LHCN-M2 (cell line): ENCODE measurements at places on chromosomes 12 and 14. TPM values are rescaled to one million over a fixed set of nuclear protein-coding genes. Genes with fewer than 3 reads are reported as not detected.

The SYNDIG1L gene
- not detected in 2 replicates for total RNA-seq

- DNase-seq: no peak
These were observed 113.8 kb downstream of the BCL11B start for GRCh38 chr14:99158150-99158549.

GRCh38 chr14:78335531-78335930, 165.4 kb downstream of the NRXN3 start:
- DNase-seq: no peak

DNA sequence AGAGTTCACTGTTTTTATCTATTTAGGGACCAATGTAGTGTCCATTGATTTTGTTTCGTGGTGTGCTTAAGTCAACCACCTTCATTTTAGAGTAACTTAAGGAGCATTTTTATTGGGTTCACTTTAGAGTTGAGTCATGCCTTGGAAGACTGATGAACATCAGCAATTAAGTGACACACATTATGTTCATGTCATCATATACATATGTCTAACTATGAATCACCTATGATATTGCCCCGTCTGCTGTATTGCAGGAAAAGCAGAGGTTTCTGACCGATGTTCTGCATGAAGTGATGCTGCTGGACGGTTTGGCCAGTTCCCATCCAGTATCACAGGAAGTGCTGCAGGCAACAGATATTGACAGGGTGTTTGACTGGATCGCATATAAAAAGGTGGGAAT, 227.1 kb downstream of the TRHDE start:
- no peak for DNase-seq

DNA sequence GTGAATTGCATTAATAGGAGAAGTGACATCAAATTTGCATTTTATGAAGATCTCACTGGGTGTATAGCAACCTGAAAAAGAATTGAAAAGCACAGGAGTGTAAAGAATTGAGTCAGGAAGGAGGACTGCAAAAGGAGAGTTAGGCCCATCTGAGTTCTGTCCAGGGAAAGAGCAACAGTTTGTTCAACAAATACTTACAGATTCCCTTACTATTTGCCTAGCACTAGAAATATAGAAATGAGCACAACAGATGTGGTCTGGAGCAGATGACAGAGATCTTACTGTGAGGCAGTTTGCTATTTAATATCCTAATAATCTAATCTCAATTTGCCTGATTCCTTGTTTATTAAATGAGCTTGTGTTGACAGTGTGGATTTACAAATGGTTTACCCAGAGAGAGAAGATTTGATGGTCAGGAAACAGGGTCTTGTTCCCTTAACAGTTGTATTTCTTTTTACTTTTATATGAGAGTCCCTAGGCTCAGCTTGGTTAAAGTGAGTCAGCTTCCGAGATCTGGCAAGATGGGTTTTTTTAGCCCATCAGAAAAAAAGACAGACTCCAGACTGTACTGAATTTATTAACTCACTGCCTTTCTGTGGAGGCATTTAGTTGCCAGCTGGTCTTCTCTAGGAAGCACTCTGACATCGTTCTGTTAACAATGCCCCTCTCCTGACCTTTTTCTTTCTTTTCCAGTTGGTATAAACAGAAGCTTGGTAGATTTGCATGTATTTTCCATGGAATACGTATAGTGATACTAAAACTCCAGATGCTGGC, 229.7 kb downstream of the TTC6 start:
- peak; percentile 72 for DNase-seq

- DNase-seq: no peak
These were observed 8.1 kb downstream of the RFLNA start for GRCh38 chr12:124302807-124303578.

- DNase-seq: peak; percentile 74
These were observed 696.1 kb upstream of the TMEM132C start for GRCh38 chr12:127570793-127571360.

The SRRM4 gene
- total RNA-seq: not detected in 2 replicates

DNA sequence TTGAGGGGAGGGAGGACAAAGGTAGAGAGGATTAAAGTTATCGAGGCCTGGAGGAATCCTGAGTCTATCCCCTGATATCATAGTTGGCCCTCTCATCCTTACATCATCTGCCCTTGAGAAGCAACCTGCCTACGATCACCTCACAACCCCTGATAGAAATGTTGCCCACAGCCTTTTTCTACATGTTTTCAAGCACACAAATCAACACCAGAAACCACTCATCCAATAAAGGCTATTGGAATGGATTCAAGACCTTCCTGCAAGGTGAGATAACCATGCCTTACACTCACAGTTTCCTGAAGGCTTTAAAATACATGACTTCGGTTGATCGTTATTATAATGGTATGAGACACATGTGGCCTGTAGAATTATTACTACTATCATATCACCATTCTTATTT, 175.7 kb upstream of the EGLN3 start:
- DNase-seq: no peak

The DYRK4 gene
- total RNA-seq: 25.2 and 30.4 TPM in 2 replicates

DNA sequence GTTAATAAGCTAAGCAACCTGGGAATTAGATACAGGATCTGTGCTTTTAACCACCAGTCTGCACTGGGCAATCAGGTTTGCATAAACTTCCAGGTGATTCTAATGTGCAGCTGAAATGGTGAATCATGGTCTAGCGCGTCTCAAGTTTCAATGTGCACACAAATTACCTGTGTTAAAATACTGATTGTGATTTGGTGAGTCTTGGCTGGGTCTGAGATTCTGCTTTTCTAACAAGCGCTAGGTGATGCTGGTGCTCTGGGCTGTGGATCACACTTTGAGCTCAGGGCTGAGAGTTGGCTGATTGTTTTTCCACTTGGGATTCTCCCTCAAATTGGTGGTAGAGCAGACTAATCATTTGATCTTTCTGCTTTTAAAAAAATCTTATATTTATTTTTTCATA, 124.8 kb downstream of the C12orf75 start:
- no peak for DNase-seq

The IL22 gene
- total RNA-seq: not detected in 2 replicates

DNA sequence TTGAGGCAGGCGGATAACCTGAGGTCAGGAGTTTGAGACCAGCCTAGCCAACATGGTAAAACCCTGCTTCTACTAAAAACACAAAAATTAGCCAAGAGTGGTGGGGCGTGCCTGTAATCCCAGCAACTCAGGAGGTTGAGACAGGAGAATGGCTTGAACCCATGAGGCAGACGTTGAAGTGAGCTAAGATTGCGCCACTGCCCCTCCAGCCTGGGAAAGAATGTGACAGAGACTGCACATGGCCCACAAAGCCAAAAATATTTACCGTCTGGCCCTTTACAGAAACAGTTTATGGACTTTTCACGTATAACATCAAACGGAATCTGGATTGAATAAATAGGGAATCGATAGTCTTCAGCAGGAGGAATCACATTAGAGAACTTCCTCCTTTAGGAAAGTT, 3.5 kb downstream of the RSRC2 start:
- peak; percentile 43 for DNase-seq

The EPS8 gene
- 162 and 193 TPM in 2 replicates for total RNA-seq

DNA sequence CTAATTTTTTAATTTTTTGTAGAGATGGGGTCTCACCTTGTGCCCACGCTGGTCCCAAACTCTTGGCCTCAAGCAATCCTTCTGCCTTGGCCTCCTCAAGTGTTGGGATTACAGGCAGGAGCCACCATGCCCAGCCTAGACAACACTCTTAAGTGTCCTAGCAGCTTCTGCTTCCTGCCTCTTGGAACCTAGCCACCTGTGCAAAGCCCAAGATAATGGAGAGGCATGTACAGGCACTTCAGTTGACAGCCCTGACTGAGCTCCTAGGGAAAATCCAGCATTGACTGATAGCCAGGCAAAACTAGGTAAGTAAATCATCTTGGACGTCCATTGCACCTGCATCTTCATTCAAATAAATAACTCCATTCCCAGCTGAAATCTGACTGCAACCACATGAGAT, 15.5 kb downstream of the COX14 start:
- no peak for DNase-seq

DNA sequence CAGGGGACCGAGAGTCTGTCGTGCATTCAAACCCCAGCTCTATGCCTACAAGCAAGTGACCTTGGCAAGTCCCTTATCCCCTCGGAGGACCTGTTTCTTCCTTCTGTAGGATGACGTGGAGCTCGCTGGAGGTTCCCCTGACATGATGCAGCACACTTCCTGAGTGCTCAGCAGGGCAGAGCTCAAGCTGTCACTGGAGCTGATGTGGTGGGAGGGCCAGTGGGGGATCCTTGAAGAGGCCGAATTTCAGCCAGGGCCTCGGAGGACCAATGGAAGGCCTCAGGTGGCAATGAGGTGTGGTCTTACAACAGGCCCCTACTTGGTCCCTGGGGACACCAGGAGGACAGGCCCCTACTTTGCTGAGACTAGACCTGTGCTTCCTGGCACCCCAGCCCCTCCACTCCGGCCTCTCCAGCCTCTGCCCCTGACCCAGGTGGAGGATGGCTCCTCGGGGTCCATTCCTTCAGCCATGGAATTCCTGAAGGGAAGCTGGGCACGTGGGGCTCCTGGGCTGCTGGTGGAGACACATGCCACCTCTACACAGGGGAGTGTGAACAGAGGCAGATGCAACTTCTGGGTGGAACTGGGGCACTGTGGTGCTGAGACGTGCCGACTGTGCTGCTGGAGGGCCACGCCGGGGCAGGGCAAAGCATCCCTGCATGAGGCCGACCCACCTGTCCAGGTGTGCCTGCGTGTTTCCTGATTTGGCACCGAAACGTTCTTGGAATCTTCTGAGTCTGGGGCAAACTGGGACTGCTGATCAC, 18.7 kb upstream of the KIF26A start:
- DNase-seq: no peak

DNA sequence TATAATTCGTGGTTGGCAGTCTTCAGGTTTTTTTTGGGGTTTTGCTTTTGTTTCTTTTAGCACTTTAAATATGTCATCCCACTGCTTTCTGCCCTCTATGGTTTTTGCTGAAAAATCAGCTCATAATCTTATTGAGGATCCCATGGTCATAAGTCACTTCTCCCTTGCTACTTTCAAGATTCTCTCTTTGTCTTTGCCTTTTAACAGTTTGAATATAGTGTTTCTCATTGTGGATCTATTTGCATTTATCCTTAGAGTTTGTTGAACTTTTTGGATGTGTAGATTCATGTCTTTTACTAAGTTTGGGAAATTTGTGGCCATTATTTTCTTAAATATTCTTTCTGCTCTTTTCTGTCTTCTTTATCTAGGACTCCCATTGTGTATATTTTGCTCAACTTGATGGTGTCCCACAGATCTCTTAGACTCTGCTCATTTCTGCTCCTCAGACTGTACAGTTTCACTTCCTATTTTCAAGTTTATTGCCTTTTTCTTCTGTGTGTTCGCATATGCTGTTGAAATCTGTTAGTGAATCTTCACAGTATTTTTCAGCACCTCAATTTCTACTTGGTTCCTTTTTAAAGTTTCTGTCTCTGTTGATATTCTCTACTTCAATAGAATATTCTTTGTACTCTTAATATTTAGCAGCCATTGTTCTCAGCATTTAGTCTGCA, 70.8 kb downstream of the WNK1 start:
- DNase-seq: no peak

DNA sequence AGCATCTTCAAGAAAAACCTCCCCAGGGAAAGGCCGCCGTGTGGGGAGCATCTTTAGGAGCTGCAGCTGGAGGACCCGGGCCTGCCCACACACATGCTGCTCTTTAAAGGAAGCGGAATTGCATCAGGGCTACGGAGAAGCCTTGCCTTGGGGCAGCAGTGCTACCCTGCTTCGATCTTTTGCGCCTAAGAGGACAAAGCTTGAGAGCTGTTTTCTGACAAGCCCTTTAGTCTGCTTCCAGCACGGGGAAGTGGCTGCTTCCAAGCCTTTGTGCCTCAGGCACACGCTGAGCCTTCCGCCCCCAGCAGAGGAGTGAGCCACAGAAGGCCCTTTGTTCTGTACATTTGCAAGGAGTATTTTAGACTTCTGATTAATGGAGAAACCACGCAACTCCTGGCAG, 31.5 kb downstream of the COA8 start:
- DNase-seq: peak; percentile 13

DNA sequence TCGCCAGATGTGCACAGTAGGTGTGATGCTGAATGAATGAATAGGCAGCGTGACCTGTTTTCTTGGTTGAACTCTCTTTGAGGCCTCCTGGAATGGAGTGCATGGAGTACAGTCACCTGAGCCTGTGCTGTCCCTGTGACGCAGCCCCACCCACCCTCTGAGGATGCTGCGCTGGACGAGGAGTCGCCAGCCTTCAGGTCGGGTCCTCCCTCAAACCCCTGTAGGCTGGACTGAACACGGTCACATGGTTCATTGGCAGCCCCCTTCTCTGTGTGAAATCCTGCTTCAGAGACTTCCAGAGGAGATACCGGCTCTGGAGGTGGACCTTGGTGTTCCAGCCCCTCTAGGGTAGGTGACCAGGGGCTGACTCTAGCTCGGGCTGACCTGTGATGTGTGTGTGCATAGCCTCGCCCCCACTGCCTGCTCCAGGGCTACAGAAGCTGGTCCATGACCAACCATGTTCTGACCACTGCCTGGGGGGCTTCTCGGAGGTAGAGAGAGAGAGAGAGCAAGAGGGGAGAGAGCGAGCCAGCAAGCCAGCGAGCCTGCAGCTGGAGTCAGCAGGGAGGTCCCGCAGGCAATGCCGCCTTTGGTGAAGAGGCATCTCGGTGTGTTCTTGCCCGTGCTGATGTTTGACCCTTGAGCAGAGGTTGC, 158.0 kb upstream of the RTL1 start:
- no peak for DNase-seq

- DNase-seq: peak; percentile 61
These were observed 196.6 kb downstream of the PCNX1 start for GRCh38 chr14:71103662-71104484.

DNA sequence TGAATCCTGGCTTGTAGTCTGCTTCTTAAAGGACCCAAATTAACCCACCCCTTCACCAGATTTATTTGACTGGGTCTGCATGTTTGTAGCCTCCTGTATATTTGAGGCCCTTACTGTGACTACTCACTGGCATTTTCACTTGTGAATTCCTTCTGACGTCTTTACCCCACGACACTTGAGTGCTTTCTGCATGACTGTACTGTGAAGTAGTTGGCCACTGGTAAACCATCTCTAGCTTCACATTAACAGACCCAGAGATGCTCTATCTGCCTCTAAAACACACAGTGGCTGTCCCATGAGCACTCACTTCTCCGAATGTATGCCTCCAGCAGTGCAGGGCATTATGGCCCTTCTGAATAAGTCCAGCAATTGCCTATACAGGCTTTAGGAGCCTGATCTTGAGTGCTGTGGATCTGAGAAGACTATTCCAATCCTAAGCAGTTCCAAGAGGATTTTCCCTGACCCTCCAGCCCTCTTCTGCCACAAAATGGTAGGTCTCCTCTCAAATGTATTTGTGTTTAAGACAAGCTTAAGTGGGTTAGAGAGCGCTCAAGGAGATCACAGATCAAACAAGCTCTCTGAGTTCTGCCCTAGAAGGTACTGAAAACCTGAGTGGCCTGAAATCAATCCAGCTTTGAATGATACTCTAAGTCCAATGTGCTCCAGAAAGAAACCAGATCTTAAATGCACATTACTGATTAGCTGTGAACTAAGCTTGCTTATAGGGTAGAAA, 534.7 kb downstream of the RPS29 start:
- no peak for DNase-seq

GRCh38 chr14:23119363-23120327, 590 bp upstream of the CEBPE start:
- DNase-seq: no peak

DNA sequence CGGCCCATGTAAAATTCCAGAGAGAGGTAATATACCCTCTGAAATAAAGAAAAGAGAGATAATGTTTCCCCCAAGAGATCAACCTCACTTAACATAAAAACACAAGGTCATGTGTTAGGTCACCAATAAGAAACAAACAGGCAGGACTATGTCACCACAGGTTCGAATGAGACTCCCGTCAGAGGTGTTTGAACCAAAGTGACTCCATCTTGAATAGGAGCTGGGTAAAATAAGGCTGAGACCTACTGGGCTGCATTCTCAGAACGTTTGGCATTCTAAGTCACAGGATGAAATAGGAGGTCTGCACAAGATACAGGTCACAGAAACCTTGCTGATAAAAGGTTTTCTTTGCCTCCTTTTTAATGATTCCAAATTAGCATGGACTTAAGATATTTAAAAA, 6.5 kb downstream of the PYGL start:
- DNase-seq: no peak
